CD4-positive, alpha-beta T cell (primary cell): ENCODE measurements at places on chromosomes 7 and 10. TPM values are rescaled to one million over a fixed set of nuclear protein-coding genes. Genes with fewer than 3 reads are reported as not detected.

CLRN3 gene
- total RNA-seq: not detected

DNA sequence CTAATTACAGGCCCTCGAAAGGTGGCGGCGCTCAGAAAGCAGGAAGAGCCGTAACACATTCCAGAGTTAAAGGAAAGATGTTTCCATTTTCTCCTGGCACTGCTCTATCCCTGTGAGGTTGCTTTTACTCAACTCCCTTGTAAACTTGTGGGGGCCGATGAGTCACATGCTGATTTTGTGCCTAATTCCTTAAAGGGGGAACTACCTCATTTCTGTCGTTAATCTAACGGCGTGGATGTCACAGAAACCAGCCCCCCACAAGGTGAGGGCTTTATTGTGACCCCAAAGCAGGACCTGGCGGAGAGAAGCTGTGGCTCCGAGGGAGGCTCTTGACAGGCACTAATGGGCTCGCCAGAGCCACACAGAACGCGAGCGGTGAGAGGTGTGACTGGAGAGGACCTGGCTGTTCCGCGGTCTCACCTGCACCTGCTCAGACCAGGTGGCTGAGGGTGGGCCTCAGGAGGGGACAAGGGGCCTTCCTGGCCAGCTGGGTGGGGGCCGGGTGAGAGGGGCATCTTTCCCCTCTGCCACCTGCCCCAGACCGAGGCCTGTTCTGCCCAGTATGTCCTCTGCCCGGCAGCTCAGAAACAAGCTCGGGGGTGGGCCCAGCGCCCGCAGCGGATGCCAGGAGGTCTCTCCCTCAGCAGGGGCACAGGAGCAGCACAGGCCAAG, 50.9 kb downstream of the CALML3 start:
- no peak for DNase-seq

- DNase-seq: no peak
Observed at GRCh38 chr7:98949336-98950044, 71.2 kb downstream of the TRRAP start.

DNA sequence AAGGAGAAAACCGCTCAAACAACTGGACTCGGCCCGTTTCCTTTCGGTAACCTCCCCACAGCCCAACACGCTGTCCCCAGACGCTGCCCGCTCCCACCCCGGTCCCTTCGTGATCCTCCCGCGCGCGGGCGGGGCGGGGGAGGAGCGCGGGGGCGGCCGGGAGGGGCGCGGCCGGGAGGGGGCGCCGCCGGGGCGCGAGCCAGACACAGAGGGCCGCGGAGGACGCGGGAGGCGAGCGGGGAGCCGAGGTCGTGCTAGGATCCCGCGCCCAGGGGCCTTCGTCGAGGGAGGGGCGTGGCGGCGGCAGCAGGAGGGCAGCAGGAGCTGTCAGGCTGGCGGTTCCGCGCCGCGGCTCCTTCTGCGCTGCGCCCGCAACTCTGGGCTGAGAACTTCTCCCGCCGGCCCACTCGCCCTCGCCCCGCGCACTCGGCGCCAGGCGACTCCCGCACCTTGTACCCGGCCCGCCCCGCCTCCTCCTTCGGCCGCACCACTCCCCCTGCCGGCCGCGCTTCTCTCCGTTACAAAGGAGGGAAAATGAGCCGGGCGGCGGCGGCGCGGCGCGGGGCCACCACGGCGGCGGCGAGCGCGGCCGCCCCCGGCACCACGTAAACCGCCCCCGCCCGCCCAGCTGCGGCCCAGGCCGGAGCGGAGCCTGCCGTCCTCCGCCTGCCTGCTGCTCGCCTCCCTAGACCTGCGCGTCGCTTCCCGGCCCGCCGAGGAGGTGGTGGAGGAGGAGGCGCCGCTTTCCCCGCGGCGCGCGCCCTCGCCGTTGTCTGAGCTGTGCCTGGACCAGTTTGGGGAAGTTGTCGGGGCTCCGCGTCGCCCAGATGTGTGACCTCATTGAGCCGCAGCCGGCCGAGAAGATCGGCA, at the start of gene CDK14:
Gene CDK14, plus strand, starts transcription at position 521 of the 870 bp plus-strand sequence. Its CDS starts 307 bp downstream, at position 828.
- peak; percentile 13 for DNase-seq

GRCh38 chr7:151706277-151707104, 170.4 kb downstream of the PRKAG2 start:
- DNase-seq: no peak

- DNase-seq: no peak
Observed at GRCh38 chr10:84540022-84540616, 211.7 kb downstream of the CCSER2 start.

- DNase-seq: no peak
Observed at GRCh38 chr7:127752829-127753228, 100.8 kb downstream of the SND1 start.

C10orf53 gene
- total RNA-seq: not detected

DNA sequence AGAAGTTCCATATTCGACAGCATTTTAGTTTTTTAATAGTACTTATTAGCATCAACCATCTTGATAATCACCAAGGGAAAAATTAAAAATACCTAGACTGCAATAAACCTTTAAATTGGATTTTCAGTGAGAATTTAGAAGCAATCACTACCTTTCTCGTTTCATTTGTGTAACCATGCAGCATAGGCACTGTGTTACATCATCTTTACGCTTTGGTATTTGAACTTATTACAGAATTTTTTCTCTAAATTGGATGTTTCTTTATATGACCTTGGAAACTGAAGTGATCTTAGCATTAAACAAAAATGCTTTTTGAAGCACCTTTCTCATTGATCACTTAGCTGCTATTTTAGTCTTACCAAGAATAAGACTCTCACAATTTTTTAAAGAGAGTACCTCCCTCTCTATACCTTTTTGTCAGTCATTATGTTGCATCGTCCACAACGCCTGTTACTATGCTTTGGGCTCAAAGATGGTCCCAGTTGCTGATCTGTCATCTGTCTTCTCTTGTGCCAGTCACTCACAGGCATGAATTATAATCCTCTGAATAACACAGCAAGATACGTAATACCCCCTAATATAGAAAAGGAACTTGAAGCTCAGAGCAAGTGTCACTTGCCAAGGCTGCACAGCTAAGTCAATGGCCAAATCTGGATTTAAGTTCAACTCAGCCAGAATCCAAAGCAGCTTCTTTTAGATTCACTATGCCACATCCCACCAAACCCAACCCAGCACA, 19.6 kb upstream of the ASCC1 start:
- no peak for DNase-seq

GRCh38 chr10:99979066-99979685, 30.6 kb downstream of the DNMBP start:
- no peak for DNase-seq

GRCh38 chr7:55996856-55997500, 32.6 kb downstream of the NIPSNAP2 start:
- no peak for DNase-seq

- DNase-seq: no peak
Observed at GRCh38 chr10:71584902-71585563, 134.5 kb downstream of the C10orf105 start.

- no peak for DNase-seq
Observed at GRCh38 chr7:40541336-40541735, 406.5 kb downstream of the SUGCT start.

- DNase-seq: no peak
Observed at GRCh38 chr7:135938563-135938962, 38.6 kb downstream of the MTPN start.

GRCh38 chr10:112262546-112262945, 20.7 kb upstream of the TECTB start:
- no peak for DNase-seq

ARHGAP22 gene
- total RNA-seq: not detected

TMEM270 gene
- total RNA-seq: not detected

ZNF277 gene
- 22.5 TPM for total RNA-seq

DNA sequence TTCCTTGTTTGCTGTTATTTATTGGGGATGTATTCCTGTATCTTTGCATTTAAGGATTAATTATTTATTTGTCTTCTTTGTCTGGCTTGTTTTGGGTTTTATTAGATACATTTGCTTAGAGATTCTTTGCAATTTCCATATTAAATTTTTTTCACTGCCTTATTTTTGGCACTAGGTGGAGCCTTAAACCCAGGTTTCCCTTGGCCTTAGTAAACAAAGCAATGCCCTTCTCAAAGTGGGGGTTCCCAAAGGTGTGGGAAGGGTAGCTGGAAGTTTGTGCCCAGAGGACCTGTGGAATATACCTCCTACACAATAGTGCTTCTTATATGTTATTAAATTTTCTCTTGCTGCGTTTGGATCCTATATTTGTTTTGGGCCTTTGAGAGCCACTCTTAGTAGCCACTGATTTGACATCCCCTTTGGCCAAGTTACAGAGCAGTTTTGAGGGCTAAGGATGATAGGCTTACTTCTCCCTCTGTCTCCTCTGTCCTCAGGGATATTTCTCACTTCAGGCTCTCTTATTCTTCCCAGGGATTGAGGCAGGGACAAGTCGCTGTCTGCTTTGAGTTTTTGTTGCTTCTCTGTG, 162.3 kb downstream of the ITGB1 start:
- DNase-seq: no peak

- no peak for DNase-seq
Observed at GRCh38 chr10:29174389-29174788, 114.5 kb upstream of the LYZL1 start.

DNA sequence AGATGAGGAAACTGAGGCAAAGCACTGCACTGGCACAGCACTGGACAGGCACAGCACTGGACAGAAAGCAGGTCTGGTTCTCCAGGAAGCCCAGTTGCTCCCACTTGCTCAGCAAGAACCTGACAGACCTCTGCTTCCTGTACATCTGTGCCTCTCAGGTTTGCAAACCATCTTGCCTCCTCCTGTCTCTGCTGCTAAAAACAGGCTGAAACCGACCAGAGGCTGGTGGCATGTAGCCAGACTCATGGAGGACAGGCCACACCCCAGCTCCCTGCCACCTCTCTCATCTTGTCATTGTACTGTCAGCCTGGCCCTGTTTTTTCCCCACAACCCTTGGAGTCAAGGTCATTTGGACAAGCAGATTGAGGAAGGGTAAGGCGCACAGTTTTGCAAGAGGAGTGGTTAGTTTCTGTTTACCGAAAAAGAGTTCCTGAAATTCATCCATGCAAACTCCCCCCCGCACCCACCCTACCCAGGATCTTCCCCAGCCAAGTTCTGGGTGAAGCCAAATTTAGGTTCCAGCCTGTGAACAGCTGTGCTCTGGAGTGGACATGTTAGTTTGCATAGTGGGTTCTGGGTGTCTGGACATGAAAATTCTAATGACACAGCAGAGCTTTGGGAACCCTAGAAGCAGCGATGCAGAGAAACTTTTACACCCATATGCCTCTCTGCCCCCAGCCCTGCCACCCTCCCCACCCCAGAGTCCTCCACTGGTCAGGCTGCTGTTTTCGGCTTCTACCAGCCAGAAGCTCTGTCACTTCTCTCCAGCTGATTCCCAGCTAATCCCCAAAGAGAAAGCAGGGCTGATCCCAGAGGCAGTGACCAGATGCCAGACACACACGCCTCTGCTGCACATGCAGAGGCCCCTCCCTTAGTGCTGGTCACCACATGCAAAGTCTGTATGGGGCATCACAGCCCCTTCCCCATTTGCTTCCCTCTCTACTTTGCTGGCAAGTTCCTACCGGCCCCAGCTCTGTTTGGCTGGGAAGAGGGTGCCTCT, 8.5 kb upstream of the C10orf105 start:
- peak; percentile 80 for DNase-seq

FANK1 gene
- 0.25 TPM for total RNA-seq

- peak; percentile 43 for DNase-seq
Observed at GRCh38 chr7:30164567-30164966, 29.8 kb downstream of the MTURN start.

CYP2C18 gene
- not detected for total RNA-seq

GRCh38 chr7:16838386-16838785, 33.6 kb upstream of the AGR2 start:
- DNase-seq: no peak

GRM3 gene
- total RNA-seq: not detected

- DNase-seq: no peak
Observed at GRCh38 chr10:36094096-36094495, 452.0 kb upstream of the FZD8 start.

GRCh38 chr7:155341463-155341983, 43.8 kb downstream of the INSIG1 start:
- no peak for DNase-seq

GRCh38 chr7:112933598-112933997, 143.4 kb upstream of the TMEM168 start:
- no peak for DNase-seq

FXYD4 gene
- not detected for total RNA-seq

MALRD1 gene
- not detected for total RNA-seq

ZNF365 gene
- 1.8 TPM for total RNA-seq

DNA sequence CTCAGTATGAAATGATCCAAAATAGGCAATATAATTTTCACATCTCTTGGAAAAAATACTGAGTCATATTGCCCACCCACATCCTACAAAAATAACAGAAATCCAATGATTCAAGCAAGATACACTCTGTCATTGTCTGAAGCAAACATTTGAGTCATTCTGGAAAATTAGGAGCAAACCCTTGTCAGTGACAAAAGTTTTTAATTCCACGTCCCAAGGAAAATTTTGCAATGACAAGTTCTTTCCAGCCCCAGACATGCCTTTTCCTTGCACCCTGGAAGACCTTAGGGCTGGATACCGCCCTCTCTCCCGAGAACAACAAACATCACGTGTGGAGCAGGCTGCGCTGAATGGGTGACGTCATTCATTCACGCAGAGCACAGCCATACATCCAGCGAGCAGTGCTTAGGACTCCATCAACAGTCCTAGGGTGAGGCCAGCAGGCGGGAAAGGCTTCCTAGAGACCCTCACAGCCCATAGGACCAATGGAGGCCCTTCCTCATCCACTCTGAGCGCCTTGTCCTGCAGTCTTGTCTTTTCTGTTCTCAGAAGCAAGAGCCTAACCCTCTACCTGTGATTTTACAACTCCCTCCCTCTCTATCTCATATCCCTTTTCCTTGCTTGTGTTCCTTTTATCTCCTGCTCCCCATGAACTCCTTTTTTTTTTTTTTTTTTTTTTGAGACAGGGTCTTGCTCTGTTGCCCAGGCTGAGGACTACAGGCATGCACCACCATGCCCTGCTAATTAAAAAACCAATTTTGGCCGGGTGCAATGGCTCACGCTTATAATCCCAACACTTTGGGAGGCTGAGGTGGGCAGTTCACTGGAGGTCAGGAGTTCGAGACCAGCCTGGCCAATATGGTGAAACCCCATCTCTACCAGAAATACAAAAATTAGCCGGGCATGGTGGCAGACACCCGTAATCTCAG, 23.5 kb upstream of the KDM7A start:
- DNase-seq: no peak

GRCh38 chr10:11993834-11994468, 48.7 kb downstream of the UPF2 start:
- DNase-seq: no peak

GRCh38 chr7:150449206-150449952, 1.1 kb upstream of the GIMAP8 start:
- DNase-seq: peak; percentile 27

GRCh38 chr10:69087590-69088470, at the start of gene SRGN:
Gene SRGN (plus strand): TSS chr10:69088103. CDS start chr10:69088158, 55 bp downstream.
- DNase-seq: peak; percentile 61
